ENCODE measurements at places on chromosomes 7 and 10. TPM values are rescaled to one million over a fixed set of nuclear protein-coding genes. Genes with fewer than 3 reads are reported as not detected.

GRCh38 chr10:124294811-124295770 is 123.6 kb downstream of the OAT start:
- DNase-seq: no peak

DNA sequence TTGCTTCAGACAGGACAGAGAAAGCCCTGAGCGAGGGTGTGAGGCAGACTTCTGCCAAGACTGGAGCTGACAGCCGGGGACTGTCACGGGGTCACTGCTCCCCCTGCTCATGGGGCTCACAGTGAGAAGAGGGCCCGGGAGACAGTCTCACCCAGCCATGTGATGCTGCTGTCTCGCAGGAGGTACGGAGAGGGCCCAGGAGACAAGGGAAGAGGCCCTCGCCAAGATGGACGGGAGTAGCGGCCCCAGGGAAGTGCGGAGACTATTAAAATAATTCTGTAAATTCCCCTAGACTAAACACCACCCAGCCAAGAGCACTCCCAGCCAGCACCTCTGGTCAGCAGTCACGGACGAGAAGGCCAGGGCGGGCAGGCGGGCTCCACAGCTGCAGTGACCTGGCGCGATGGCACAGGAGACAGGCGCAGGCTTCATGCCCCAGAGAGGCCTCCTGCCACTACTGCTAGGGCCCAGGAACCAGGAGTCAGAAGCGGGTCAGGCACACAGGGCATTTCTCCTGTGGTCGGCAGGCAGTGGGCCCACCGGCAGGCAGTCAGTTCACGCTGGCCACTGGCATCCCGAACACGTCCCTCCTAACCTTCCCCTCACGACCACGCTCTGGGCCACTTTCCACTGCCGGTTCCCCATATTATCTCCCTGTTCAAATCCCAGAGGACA is 24.1 kb downstream of the WDR86 start:
- no peak for DNase-seq

Gene LRRC18
- polyA plus RNA-seq: not detected

DNA sequence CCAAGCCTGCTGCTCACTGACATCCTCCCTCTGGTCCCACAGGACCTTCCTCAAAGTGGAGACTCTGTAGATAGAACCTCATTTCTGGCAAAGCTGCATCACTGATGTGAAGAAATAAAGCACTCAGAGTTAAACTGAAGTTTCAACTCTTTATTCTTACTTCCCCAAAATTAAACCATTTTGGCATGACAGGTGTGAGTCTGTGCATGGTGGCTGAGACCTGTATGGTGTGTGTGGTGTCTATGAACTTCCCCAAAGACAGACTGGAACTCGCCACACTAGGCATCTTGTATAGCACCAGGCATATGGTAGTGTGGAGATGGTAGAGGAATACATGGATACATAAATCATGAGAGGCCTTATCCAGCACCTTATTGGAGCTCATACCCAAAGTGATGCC is 6.6 kb upstream of the WDFY4 start:
- no peak for DNase-seq

Gene CNNM1
- 0.14 TPM for polyA plus RNA-seq

DNA sequence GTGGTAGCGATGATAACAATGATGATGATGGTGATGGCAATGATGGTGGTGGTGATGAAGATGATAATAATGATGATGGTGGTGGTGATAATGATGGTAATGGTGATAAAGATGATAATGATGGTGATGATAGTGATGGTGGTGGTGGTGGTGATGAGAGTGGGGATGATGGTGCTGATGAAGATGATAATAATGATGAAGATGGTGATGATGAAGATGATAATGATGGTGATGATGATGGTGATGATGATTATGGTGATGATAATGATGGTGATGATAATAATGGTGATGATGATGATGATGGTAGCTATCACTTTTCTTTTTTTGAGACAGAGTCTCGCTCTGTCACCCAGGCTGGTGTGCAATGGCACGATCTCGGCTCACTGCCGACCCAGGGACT is 144.5 kb upstream of the PCBD1 start:
- DNase-seq: no peak

GRCh38 chr7:80385508-80385907 is 126.4 kb downstream of the GNAT3 start:
- DNase-seq: no peak

Gene PDK4
- polyA plus RNA-seq: 0.04 TPM

DNA sequence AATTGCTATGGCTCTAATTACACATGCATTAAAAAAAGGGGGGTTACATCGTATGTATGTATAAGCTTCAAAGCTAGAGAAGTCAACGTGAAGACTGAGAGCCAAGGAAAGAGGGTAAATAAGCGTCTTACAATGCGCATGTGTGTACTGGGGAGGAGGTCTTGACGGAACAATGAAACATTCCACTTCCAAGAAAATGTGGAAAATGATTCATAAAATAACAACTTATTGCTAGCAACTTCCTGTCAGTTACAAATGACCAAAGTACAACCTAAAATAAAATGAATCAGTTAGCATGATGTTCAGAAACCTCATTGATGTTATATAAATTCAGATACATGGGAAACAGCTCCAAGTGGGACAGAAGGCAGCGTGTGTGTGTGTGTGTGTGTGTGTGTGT is 104.1 kb upstream of the RHEB start:
- DNase-seq: no peak

- no peak for DNase-seq
Observed at GRCh38 chr10:62037890-62038608, 136.6 kb downstream of the ARID5B start.

DNA sequence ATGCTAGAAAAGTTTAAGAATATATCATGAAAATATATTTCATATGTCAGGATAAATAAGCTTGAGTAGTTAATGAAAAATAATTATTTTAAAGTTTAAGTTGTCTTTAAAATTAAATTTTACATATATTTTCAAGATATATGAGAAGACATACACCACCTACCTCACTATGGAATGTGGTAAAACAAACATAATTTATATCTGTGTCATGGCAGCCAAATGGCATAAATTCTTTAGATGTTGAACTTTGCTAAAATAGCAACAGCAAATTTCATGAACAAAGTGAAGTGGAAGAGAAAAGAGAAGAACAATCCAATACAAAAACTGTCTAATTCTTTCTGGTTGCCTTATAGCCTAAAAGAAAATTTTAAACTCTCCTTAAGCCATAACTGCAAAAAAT is 39.6 kb upstream of the SLC16A12 start:
- DNase-seq: no peak

DNA sequence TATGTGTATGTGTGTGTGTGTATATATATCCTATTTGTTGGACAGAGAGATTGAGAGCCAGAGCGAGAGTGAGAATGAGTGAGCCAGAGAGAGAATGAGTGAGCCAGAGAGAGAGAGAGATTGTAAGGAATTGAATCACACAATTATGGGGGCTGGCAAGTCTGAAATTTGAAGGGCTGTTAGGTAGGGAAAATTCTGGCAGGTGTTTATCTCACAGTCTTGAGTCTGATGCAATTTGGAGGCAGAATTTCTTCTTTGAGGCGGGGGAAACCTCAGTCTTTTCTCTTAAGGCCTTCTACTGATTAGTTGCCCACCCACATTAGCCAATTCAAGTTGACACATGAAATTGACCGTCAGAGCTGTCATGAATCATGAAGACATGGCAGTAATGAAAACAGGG is 41.0 kb upstream of the WASL start:
- no peak for DNase-seq

GRCh38 chr10:5297466-5297865 is 67.3 kb upstream of the UCN3 start:
- no peak for DNase-seq

All from AG04450 (cell line).